ENCODE measurements at places on chromosomes 3 and 15.
A peak's percentile ranks its signal among the peaks of the same experiment; 100 is the strongest.

- DNase-seq = peak; percentile 89
These were observed at the start of gene FNDC3B for GRCh38 chr3:172039436-172040077. Gene FNDC3B, plus strand, starts transcription at chr3:172039578. Its CDS starts 72,902 bp downstream, at chr3:172112480.

GRCh38 chr15:81625896-81626295 is 251.9 kb upstream of the TMC3 start:
- DNase-seq = no peak

GRCh38 chr3:63986146-63986545 is 37.1 kb downstream of the PSMD6 start:
- no peak for DNase-seq

DNA sequence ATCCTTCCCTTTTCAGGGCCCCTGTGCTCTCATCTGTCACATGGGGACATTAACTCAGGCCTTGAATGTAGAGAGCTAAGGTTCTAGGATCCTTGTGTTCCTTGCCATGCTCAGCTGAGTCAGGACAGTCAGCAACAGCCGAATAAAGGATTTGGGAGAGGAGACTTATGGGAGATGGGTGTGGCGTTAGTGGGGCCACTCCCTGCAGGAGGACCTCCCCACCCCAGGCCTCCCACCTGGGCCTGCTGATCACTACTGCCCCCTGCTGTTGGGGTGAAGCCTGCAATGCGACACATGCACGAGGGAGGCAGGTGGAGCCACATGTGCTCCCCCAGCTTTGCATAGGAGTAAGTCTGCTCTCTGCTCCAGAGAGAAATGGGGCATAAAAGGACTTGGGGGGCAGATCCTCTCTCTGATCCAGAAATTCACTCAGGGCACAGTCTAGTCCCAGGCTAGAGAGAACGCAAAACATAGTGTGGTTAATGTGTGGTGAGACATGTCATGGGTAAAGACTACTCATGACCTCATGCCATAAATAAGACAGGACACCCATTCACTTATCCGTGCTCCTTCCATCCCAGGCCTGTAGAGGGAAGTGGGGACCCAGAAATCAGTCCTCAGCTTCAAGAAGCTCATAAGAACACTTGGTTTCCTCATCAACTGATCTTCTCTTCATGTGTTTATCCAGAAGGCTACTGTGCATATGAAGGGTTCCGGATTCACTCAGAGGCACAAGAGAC is 19.4 kb downstream of the RBP1 start:
- DNase-seq = no peak

- DNase-seq = no peak
These were observed 42.1 kb upstream of the TASOR start for GRCh38 chr3:56725175-56725574.

DNA sequence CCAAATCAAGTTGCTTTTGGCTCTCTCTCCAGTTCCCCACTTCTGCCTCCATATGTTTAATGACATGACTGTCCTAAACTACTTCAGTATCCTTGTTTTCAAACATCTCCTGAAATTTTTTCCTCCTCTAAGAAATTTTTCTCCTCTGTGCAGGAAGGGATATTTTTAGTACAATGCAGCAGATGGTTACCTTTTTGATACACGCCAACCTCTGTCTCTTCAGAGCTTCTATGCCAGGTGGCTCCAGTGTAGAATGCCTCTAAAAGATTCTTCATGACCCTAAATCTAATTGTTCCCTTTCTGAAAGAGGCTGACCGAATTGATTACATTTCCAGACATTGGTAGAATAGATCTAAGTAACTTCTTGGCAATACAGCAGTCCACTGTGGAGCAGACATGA is 33.7 kb downstream of the TMOD3 start:
- DNase-seq = no peak

- DNase-seq = no peak
These were observed 108.0 kb downstream of the STAG1 start for GRCh38 chr3:136644212-136644611.

DNA sequence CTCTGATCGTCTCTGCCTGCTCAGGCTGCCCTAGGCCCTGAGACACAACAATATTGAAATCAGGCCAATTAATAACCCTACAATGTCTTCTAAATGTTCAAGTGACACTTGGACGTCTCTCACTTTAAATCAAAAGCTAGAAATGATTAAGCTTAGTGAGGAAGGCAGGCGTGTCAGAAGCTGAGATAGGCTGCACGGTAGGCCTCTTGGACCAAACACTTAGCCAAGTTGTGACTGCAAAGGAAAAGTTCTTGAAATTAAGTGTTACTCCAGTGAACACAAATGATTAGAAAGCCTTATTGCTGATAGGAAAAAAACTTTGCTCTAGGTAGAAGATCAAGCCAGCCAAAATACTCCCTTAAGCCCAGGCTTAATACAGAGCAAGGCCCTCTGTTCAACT is 2.2 kb downstream of the HPS3 start:
- DNase-seq = no peak

GRCh38 chr15:101481917-101482525 is 7.5 kb downstream of the PCSK6 start:
- no peak for DNase-seq

- no peak for DNase-seq
These were observed 212.2 kb downstream of the GABRG3 start for GRCh38 chr15:27183201-27183600.

GRCh38 chr15:74373056-74373650 is 5.7 kb upstream of the CYP11A1 start:
- no peak for DNase-seq

- no peak for DNase-seq
These were observed 332.4 kb upstream of the PPP2R3A start for GRCh38 chr3:135633078-135633477.

GRCh38 chr3:192675958-192676649 is 51.2 kb downstream of the FGF12 start:
- no peak for DNase-seq

GRCh38 chr3:86257955-86258641 is 732.9 kb downstream of the VGLL3 start:
- DNase-seq = no peak

DNA sequence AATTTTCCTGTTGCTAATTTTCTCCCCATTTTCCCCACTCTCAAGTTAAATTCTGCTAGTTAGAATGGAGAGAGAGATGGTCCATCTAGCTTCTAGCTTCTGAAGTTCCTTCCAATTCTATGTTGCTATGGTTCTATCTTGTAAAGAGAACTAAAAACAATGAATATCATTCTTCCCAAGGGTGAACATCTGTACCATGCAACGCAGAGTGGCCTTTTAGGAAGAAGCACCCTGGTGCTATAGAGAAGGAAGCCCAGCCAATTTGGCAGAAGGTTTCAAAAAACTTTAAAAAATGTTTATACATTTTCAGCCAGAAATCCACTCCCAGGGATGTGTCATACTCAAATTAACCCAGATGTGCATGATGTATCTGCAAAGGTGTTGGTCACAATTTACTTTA is 149.1 kb downstream of the SEMA6D start:
- no peak for DNase-seq
